ENCODE measurements at places on chromosomes 6 and 20.
A peak's percentile ranks its signal among the peaks of the same experiment; 100 is the strongest.

DNA sequence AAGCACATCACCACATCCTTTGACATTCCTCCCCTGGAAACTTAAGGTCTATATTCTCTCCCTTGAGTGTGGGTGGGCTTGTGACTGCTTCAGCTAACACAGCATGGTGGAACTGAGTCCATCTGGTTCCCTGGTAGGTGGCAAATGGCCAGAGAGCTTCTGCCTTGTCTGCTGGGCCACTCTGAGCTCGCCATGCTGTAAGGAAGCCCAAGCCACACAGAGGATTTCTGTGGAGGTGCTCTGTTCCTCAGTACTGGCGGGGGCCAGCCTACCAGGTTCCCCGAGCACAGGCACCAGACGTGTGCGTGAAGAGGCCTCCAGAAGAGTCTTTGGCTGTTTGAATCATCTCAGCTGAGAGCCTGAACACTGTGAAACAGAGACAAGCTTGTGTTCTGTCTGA, 41.6 kb upstream of the PMEPA1 start:
- DNase-seq, result peak; percentile 12

DNA sequence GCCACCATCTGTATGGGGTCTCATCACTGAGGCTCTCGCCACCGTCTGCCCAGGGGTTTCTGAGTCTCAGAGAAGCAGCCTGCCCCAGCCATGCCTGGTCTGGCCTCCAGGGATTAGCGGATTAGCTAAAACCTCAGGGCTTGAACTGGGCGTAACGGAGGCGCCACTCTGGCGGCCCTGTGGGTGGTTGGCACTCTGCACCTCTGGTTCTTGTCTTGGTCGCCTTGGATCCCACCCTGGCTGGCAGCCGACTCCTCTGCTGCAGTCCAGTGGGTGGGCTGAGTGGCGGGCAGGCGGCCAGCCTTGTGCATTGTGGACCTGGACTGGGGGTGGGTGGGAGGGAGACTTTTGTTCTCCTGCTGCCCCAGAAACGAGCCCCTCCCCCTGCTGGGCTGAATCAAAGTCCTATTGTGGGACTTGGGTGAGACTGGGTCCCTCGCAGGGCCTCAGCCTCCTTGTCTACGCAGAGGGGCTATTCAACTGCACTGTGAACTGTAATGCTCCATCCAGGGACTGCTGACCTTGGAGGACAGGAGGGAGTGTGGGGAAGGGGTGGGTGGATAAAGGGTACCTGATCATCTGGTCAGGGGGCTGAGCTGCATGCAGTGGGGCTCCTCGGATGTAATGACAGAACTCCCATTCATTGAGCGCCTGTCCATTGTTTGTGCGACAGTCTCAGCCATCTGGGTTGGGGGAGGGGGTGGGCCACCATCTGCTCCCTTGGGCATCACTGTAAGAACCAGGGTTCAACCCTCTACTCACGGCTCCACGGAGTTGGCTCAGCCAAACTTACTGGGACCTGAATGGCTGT, 23.9 kb downstream of the SUN5 start:
- DNase-seq, result peak; percentile 61

GRCh38 chr20:63652192-63652980, 838 bp downstream of the STMN3 start:
- DNase-seq, result peak; percentile 84

GRCh38 chr6:170167657-170168159, 123.2 kb downstream of the DLL1 start:
- DNase-seq, result peak; percentile 65

GRCh38 chr6:148761527-148762011, 14.7 kb downstream of the UST start:
- peak; percentile 86 for DNase-seq

DNA sequence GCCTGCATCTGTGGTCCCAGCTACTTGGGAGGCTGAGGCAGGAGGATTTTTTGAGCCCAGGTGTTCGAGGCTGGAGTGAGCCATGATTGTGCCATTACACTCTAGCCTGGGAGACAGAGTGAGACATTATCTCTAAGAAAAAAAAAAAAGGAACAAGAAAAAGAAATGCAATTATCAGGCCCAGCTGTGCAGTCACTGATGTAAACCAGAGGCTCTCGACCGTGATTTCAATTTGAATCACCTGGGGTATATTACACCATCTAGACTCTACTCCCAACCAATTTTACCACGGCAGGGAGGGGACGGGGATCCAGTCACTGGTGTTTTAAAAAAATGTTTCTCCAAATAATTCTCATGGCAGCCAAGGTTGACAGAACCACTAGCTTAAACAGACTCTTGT, 48.8 kb upstream of the NKX2-2 start:
- no peak for DNase-seq

DNA sequence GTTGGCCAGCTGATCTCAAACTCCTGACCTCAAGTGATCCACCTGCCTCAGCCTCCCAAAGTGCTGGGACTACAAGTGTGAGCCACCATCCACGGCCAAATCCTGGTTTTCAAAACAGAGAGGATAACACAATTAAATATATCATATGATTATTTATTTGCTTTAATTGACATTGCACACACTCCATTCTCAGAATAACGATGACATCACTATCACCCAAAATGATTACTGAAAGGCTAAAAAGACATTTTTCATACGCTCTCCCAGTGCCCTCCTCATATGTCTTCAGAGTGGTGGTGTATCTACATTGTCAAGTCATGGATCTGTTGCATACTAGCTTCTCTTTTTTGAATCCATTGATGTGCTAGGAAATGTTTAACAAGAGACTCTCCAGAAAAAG, 18.5 kb upstream of the CEP43 start:
- DNase-seq, result no peak

GRCh38 chr6:878179-878578, 185.2 kb upstream of the EXOC2 start:
- DNase-seq, result no peak

DNA sequence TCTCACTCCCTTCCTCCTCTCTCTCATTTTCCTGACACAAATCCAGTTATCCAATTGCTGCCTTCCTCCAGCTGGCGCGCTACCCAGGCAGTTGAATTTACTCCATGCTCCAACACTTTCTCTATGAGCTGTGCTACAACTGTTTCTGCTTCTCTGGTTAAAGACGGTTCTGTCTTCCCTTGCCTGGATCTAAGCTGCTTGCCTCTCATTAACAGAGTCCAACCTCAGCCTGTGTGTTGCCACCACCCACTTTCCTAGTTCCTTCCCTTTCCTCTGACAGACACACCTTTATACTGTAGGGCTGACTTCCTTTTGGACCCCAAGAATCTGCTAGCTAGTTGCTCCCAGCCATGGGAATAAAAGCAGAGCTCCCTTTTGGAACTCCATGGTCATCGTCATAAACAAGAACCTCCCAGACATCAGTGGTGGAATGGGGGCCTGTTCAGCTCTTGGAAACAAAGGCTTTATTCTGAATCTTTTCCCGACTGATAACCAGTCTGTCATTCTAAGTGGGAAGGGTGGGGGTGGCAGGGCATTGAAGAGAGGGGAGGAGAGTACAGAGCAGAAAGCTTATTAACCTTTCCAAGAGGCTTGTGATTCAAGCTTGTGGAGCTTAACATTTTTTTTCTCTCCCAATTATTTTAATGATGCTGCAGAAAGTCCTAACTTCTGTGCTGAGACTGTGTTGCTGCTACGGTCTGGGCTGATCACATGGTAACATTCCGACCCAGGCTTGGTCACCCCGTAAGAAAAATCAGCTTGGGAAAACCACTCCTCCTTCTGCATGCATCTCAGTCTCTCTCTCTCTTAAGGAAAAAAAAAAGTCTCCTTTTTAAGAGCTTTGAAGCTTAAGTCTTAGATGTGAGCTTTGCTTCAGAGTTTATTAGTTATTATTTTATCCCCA, 31.3 kb upstream of the BMP2 start:
- no peak for DNase-seq

- DNase-seq, result no peak
These were observed 12.4 kb downstream of the MTHFD1L start for GRCh38 chr6:150877928-150878327.

GRCh38 chr6:152313542-152314482, 323.4 kb downstream of the SYNE1 start:
- DNase-seq, result no peak

DNA sequence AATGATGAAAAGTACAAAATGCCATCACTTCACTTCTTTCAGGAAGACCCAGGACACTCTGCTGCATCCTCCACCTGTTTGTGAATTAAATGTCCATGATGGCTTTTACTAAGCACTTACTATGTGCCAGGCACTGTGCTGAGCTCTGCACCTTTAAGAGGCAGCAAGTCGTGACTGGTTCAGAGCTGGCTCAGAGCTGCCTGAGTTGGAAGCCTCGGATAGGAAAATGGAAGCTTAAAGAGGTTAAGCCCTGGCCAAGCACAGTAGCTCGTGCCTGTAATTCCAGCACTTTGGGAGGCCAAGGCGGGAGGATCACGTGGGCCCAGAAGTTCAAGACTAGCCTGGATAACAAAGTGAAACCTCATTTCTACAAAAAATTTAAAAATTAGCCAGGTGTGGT, 95.6 kb downstream of the SNX5 start:
- DNase-seq, result peak; percentile 43

- DNase-seq, result no peak
These were observed 17.2 kb downstream of the CHMP4B start for GRCh38 chr20:33828326-33828844.

- DNase-seq, result no peak
These were observed 21.5 kb upstream of the TPD52L1 start for GRCh38 chr6:125132058-125132457.

DNA sequence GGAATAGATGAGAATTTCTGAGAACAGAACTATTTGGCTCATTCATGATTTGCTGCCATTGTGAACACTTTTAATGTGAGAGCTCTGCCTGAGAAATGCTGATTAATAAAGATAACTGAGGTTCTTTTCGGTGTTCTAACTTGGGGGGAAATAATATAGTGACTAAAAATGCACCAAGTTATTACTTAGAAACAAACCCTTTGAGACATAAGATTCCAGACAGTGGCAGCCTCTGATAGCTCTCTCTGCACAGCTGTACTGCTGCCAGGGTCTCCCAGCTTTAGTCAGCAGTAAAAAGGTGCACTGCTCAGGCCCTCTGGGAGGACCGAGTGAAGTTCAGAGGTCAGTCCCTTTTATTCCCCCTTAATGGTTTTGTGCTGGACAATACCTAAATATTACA, 2.5 kb upstream of the PRDM1 start:
- DNase-seq, result no peak

GRCh38 chr6:27280064-27280539, 32.0 kb downstream of the POM121L2 start:
- no peak for DNase-seq

DNA sequence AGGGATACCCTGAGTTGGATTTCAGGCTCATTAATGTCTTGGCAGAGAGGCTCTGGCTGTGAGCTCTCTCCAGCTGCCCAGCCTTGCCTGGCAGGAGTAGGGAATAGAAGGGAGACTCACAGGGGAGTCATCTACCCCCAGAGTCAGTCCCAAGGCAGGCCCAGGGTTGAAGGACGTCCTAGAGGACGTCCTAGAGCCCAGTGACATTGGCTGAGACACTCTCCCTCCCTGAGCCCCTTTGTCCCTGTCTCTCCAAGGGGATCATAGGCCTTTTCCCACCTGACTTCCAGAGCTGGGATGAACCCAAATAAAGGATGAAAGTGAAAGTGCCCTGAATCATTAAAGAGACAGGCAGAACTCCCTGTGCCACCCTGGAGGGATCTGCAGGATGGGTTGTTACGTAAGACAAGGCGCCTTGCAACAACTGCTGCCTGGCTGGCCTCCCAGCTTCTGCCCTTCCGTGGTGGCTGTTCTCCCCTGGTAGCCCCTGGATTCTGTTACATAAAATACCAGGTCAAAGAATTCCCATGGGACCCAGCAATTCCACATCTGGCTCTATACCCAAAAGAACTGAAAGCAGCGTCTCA, 53.6 kb upstream of the SIRPA start:
- DNase-seq, result no peak

DNA sequence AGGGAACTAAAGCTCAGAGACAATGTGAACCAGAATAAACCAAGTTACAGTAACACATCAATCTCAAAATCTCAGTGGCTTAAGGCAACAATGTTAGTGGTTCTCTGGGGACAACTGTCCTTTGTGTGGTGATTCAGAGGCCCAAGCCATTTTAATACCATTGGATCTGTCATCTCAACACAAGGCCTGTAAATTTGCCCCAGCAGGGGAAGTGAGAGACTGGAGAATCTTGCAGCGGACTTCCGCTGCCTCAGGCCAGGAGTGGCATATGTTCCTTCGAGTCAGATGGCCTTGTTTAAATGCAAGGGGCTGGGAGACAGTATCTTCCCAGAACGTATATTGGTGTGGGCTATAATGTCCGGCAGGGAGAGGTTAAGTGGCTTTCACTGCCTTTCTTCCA, 126.0 kb downstream of the CD83 start:
- DNase-seq, result no peak

DNA sequence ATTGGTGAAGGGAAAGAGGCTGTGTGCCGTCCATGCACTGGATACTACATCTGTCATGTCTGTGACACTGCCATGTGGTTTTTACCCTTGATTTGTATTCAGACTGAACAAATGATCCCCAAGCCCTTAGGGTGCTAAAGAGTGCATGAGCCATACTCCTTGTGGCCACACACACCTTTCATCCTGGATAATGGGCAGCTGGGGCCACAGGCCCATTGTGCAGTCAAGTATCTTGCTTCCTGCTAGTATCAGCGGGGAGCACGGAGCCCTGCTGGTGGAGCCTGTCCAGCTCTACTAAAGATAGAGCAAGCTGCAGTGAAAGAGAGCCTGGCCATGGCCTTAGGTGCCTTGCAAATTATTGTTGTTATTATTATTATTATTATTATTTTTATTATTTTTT, 75.1 kb downstream of the SLX4IP start:
- no peak for DNase-seq

DNA sequence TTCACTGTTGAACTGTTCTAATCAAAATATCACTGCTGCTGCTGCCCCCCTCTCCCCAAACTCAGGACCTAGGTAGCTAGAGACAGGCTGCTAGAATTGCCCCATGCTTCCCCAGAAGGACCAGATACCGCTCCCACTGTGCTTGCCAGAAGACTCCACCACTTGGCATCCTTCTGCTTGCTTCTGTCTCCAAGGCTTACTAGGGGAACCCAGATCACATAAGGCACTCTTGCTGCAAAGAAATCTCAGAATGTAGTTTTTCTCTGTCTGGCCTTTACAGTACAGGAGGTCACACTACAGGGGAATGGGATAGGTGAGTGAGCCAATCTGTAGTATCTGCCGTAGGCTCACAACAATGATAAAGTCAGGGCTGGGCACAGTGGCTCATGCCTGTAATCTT, 21.5 kb upstream of the SLC9A8 start:
- DNase-seq, result no peak

DNA sequence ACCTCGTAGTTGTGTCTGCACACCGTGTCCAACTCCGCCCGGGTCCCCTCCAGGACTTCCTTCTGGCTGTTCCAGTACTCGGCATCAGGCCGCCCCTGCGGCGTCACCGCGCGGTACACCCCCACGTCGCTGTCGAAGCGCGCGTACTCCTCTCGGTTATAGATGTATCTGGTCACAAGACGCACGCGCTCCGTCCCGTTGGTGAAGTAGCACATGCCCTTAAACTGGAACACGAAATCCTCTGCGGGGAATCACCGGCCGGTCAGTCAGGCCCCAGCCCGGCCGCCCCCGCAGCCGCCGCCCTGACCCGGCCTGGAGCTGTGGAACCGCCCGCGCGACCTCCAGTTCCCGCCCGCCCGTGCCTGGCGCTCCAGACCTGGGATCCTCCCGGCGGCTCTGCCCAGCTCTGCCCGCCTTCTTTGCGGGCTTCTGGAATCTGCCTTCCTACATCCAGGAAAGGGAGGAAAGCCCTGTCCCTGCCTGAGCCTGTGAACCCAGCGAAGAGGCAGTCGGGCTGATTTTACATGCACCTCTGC, 1.6 kb downstream of the HLA-DQB1 start:
- no peak for DNase-seq

Measured in spleen (tissue), 13 donors.